NCI-H1436 (cell line): ENCODE measurements at places on chromosomes 16 and 17.

DNA sequence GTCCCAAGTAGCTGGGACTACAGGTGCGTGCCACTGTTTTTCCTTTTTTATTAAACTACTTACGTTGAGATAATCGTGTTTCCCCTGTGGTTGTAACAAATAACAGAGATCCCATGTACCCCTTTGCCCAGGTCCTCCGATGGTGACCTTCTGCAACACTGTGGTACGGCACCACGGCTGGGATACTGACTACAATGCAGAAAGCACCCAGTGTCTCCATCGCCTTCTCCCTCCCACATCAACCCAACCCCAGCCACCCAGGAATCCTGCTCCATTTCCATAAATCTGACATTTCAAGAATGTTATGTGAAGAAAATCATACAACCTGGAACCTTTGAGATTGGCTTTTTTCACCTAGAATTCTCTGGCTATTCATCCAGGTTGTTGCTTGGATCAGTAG, 22.1 kb downstream of the MPRIP start:
- no peak for DNase-seq

DNA sequence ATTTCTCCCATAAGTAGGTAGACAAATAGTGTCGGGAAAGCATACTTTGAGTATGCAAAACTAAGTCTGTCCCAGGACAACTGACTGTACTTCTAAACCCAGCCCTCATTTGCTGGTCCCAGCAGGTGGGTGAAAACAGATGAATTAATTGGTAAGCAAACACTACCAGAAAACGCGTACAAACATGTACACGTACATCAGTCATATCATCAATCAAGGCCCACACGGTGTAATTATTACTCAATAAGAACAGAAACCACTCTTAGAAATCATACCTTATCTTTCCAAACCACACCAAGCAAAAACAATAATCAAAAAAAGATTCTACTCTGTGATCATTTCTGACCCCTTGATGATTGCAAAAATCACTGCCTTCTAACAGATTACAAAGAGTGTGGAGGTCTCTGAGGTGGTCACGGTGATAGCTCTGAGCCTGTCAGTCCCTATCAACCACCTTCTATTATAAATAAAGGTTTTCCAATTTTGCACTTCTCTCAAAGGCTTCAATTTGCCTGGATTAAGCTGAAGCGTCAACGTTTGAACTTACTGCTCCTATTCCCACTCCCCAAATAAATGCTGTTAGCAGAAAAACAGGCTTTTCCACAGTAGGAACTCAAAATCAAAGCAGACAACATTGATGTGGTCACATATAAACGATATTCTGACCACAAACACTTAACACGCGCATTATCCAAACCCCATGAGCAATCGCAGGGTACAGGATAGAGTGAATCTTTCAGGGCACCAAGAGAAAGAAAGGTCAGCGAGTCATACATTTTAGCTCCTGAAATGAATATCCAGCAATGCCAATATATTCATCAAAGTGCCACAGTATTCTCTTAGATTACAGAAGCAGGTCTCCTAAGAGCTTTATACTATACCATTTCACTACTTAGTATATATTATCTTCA, 211.9 kb downstream of the STX8 start:
- DNase-seq, result peak; percentile 40

- no peak for DNase-seq
Measured at GRCh38 chr17:49217651-49218413, 7.3 kb downstream of the ABI3 start.

DNA sequence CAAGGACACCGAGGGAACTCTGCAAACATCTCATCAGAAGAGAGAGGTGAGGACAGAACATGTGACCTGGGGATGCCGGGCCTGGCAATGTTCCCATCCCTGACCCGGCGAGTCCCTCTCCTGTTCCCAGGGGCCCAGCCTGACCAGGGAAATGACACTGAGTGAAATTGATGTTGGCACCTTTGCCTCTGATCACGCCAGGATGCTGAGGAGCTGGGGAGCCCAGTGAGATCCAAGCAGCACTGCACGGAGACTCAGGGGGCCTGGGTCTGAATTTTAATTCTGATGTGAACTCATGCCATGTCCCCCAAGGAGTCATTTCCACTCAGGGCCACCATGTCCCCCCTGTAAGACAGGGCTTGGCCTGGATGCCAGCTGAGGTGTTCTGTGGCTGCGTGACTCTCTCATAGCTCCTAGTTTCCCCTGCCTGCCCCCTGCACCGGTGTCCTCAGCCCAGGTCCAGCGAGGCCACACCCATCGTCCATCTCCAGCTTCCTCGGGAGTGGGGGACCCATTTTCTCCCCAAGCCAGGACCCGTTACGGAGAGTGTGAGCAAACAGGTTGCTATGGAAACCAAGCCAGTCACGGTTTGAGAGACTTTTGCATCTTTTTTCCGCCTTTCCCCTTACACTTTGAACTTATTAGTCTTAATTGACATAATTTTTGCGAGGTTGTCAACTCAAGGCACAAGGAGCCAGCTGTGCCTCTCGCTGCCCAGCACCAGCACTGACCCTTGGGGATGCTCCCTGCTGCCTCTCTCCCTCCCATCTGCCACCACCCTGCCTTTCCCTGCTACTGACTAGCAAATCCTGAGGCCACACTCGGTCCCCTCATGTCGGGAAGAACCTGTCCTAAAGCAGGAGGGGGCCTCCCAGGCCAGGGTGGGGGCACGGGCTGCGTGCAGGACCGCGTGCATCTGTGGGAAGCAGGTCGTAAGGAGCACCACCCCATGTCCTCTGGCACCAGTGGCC, 150.0 kb downstream of the SDK2 start:
- DNase-seq, result no peak

GRCh38 chr17:57599271-57600045, 145.6 kb downstream of the CCDC182 start:
- no peak for DNase-seq

DNA sequence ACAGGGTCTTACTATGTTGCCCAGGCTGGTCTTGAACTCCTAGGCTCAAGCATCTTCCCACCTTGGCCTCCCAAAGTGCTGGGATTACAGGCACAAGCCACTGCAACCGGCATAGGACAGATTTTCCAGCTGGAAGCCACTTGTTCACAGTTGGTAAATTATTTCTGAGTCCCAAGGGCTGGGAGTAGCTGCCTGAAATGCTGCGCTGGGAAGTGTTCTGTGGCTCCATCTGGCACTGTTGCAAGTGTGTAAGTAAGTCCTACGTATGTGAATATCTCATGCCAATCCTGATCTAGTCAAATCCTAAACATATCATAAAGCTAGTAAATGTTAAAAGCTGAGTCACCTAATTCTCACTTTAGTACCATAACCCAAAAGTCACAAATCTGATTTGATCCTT, 48.1 kb downstream of the YWHAE start:
- DNase-seq, result no peak

GRCh38 chr17:55842405-55843158, 91.7 kb downstream of the PCTP start:
- DNase-seq, result no peak

DNA sequence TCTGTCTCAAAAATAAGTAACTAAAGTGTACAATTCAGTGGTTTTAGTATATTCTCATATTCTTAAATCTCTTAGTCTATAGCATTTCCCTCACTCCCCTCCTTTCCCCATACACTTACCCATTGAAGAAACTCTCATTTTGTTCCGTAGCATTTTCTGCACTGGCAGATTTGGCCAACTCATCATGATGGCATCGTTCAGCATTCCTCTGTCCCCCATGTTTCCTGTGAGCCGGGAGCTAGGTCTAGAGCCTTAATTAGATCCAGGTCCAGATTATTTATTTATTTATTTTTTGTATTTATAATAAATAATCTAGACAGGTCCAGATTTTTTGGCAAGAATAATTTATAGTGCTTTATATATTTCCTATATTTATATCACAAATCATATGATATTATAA, 31.0 kb downstream of the HEATR3 start:
- no peak for DNase-seq

GRCh38 chr17:32298298-32298697, 32.7 kb downstream of the RHBDL3 start:
- no peak for DNase-seq

- DNase-seq, result no peak
Measured at GRCh38 chr16:66135421-66135831, 231.1 kb upstream of the CDH5 start.

DNA sequence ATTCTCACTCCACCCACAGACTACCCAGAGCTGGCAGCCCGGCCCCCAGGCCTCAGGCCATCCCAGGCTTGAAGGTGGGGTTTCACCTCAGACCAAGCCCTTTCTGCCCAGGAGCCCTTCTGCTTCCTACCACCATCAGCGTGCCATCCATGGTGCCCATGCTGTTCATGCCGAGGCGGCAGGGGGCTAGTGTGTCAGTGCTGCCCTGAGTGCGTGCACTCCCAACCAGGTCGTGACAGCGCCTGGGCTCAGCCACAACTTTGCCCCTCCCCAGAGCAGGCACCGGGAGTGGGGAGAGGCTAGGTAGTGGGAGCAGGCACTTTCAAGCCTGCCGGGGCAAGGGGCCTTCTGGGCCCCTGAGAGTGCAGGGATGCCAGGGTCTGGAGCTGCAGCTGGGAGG, 8.5 kb downstream of the B3GNT9 start:
- DNase-seq, result no peak

DNA sequence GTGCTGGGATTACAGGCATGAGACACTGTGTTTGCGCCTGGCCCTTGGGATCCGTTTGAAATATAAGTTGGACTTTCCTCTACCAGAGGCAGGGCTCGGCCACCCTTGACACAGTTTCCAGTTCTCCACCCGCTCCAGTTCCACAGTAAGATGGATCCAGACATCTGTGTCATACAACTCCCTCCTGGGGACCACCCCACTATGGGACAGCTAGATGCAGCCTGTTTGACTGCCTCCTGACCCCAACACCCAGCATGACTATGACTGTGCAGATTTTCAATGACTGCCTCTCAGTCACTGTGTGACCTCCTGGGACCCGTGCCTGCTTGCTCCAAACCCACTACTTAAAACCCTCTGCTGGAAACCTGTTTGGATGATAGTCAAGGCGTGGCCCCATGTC, 166.7 kb downstream of the IRF8 start:
- DNase-seq, result no peak

GRCh38 chr17:42436391-42436790, 13.3 kb upstream of the CAVIN1 start:
- DNase-seq, result no peak

DNA sequence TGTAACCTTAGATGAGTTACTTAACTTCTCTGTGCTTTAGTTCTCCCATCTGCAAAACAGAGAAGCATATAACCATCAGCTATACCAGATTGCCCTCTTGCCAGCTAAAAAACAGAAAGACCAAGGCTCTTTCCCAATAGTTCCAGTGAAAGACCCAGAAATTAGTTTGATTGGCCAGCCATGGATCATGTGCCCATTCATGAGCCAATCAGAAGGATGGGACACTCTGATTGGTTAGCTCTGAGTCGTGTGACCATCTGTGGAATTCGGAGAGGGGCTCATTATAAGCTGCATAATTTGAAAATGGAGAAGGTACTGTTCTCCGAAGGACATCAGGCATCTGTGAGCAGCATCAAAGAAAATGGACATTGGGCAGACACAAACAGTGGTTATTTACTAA, 155.2 kb downstream of the ABCC12 start:
- no peak for DNase-seq

- no peak for DNase-seq
Measured at GRCh38 chr17:1951920-1952319, 73.2 kb downstream of the RTN4RL1 start.

DNA sequence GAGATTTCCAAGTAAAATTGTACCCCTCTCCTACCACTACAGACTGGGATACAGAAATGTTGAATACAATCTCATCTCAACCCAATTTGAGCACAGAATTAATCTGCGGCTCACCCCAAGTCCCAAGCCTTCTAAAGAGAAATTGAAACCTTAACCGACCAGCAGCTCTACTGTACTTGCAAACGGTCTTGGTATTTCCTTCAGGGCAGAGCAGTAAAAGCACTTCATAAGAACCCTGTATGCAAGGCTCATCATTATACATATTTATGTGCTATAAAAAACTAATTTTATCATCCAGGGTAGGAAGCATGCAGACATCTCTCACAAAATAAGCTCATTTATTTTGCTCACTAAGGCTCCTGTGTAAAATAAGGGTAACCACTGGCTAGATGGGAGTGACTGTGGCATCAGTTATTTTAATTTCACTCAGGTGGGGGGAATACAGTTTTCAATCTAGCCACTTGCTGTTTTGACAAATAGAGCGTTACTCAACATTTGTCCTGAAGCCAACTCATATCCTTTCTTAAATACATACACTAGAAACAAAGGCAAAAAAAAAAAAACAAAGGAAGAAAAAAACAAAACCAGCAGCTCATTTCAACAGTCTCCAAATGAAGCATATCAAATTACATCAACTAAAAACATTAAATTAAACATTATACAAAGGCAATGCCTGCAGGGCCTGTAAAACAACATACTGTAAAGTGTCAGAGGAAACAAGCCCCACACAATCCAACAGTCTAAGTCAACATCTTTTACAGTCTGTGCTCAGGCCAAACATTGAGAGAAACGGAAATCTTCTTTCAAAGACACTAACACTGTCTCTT, 65.0 kb downstream of the PARN start:
- DNase-seq, result peak; percentile 71

- DNase-seq, result peak; percentile 56
Measured at GRCh38 chr17:39738983-39739884, 1.5 kb downstream of the GRB7 start.

DNA sequence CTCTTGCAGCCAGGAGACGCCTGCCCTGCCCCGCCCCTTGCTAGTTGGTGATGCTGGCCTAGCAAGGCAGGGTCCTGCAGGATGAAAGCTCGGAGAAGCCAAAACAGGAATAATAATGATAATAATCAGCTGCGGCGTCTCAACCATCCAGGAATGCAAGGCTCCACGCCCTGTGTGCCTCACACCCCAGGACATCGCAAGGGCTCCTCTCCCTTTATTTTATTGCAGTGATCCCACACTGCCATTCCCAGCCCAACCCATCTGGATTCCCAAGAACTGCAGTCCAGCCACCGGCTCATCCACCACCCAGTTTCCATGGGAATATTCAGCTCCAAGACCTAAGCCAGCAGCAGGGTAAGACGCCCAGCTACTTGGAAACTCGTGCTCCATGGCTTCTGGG, 21.0 kb upstream of the ZNF652 start:
- no peak for DNase-seq

GRCh38 chr17:17346428-17347233, 43.5 kb downstream of the NT5M start:
- DNase-seq, result no peak

DNA sequence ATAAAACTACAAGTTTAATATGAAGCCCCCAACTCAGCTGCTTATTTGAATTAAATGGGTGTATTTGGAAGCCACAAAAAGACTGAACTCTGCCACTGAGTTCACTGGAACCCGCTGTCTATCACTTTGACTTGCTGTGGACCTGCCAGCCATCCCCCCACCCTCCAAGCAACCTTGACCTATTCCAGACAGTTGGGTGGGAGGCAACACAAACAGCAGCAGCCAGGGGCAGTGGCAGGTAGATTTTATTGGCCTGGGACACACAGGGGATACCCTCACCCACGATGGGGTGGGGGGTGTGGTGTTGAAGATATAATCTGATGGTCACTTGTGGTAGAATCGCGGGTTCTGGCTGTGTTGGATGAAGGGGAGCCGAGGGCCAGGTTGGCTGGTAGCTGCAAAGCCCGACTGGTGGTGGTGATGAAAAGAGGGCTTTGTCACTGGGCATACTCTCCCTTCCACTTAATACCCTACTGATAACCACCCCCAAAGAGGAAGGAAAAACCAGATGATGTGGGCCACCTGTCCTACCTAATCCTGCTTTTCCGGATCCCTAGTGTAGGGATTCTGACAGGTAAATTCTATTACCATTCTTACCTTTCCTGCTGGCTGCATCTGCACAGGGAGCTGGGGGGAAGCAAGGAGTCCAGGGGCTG, 2.6 kb downstream of the GPS2 start:
- no peak for DNase-seq

GRCh38 chr16:11636172-11636721, 32.0 kb upstream of the SNN start:
- peak; percentile 79 for DNase-seq

- DNase-seq, result no peak
Measured at GRCh38 chr16:65319621-65320231, 197.9 kb upstream of the CDH11 start.
